ENCODE measurements at places on chromosomes 5 and 9.

DNA sequence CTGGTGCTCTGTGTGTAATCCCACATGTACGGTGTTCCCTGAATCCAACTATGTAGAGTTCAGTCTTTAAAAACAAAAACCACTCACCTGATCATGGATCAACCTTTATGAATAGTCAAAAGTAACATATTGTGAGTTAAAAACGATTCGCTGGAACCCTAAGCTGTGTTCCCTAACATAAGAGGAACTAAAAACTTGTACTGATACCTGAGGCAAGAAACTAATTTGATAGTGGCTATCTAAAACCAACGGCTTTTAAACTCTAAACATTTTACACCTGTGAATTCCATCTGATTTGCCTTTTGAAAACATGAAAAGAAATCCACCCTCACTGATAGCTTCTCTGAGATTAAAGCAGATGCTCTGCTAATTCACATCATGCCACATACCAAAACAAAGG is 101.5 kb downstream of the DEPDC1B start:
- DNase-seq = no peak

DNA sequence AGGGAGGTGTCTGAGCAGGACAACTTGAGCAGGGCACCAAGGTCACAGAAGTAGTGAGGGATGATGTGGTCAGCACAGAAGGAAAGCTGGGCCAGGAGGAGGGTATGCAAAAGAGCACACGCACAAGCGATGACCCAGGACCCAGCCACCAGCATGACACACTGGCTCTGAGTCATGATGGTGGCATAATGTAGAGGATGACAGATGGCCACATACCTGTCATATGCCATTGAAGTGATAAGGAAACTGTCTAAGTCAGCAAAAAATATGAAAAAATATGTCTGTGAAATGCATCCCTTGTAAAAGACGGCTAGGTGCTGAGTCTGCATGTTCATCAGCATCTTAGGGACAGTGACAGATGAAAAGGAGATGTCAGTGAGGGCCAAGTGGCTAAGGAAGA is 380 bp downstream of the OR1J1 start:
- DNase-seq = no peak

DNA sequence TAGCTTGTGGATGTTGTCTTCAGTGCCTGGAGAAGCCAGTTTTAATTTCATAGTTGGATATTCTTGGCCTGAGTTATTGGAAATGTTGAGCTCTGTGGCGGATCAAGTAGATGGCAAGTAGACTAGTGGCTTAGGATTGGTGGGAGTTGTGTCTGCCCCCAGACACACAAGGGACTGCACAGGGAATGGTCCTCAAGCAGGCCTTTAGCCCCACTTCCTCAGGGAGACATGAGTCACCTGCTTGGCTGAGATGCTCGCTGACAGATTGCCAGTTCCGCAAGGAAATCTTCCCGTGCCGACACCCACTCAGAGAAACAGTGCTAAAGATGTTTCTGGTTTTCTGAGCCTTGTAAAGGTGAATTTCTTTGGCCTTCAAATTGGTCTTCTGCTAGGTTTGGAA is 18.8 kb upstream of the CATSPER3 start:
- no peak for DNase-seq

DNA sequence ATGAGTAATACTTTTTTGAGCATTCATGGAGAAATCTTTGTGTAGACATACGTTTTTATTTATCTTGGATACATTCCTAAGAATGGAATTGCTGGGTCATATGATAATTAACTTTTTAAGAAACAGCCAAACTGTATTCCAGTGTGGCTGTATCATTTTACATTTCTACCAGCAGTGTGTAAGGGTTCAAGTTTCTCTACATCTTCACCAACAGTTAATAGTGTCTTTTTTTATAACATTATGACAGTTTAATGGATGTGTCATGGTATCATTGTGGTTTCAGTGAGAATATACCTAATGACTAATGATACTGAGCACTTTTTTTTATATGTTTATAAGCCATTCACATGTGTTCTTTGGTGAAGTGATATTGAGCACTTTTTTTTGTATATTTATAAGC is 52.4 kb downstream of the NIPBL start:
- DNase-seq = no peak

DNA sequence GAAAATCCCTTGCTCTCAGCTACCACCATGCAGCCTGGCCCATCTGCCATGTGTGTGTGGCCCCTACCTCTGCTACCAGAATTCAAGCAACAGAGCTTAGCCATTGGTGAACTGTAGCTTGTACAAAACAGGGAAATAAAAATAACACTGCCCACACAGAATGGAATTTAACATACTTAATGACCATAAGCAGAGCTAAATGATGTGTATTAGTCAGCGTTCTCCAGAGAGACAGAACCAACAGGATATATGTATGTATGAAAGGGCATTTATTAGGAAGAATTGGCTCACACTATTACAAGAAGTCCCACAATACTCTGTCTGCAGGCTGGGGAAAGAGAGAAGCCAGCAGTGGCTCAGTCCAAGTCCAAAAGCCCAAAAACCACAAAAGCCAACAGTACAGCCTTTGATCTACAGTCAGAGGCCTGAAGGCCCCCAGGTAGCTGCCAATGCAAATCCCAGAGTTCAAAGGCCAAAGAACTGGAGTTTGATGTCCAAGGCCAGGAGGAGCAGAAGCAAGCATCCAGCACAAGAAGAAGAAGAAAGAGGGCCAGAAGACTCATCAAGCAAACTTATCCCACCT is 318.8 kb downstream of the DNAH5 start:
- DNase-seq = no peak

DNA sequence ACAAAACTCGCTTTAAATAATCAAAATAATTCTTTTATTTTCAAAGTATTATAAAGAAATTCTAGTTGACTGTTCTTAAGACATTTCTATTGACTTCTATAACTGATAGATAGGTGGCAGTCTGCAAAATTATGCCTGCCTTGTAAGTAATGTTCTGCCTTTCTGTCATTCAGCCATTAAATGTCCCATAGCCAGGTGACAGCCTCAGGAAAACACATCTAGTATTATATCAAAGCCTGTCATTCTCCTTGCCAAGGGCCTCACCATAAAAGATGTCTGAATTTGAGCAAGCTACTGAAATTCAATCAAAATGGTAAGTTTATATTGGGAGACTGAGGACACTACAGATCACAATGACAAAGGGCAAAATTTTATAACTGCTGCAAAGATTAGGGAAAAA is 170.4 kb upstream of the COX7C start:
- no peak for DNase-seq

DNA sequence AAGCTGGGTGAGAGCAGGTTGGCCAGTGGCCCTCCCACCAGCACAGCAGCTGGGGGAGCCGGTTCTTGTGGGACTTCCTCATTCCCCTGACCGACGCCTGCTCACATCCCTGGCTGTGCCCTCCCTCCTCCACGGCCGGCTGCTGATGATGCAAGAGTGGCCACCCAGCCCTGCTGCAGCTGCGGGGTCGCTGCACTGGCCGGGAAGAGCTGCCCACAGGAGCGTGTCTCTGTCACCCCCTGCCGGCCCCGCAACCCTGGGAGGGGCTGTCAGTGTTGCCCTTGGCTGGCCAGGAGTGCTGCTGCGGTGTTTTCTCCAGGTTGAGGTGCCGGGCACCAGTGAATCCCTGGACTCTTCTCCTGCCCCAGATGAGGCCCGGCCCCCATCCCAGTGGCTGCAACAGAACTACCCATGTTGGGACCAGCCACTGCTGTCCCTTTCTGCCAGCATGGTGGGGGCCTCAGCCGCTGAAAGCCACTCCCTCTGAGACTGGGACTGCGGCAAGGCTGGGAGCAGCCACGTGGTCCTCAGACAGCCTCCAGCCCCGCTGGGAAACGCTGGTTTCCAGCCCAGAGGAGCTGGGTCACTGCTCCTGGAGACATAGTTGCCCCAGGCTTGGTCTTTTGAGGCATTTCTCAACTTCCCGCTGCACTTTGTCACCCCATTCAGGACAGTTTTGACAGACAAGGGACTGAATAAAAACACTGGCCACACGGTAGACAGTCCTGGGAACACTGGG is 739 bp downstream of the CARD9 start:
- peak; percentile 92 for DNase-seq

Measured in posterior vena cava (tissue), 2 donors.